Cortex of kidney (tissue), 1 donor: ENCODE measurements at places on chromosomes 7 and 10.

DNA sequence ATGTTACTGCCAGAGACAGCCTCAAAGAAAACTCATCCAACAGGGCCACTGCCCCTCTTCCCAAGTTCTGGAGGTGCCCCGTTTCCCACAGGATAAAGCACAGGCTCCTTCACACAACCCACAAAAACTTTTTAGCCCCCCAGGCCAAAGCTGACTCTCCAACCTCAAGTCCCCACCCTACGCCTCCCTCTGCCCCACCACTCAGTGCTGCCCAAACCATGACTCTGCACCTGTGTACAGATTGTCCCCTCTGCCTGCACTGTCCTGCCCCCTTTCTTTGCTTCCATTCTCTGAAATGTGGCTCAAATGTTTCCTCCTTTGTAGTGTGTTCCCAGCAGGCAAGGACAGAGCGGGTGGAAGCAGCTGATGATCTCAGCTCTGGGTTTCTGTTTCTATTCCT lies 284.0 kb downstream of the GRID1 start:
- DNase-seq, result no peak

DNA sequence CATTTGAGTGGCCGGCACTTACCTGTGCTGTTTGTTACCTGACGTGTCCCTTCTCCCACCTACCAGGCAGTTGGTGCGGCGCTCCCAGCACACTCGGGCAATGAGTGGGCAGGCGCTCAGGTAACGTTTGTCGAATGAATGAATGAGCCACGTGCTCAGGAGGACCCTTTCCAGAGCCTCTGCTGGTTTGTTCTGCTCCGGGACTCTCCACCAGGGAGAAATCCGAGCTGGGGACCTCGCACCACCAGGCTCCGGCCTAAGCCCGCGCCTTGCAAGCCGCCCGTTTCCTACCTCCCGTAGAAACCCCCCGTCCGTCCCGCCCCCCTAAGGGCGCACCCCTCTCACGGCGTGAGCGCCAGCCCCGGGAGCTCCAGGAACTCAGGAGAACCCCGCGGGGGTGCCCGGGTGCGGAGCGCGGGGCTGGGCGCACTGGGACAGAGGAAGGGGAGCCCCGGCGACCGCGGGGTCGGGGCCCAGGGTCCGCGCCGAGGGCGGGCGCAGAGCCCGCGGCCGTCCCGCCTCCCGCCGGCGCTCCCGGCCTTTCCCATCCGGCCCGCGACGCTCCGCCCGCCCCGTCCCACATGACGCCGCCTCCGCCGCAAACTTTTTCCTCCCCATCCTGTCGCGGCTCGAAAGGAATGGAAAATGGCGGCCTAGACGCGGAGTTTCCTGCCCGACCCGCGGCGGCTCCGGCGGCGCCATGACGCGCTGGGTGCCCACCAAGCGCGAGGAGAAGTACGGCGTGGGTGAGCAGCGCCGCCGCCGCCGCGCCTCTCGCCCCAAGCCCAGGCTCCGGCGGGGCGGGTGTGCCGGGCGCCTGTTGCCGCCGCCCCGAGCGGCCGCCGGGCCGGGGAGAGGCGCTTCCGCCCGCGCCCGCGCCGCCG lies at the start of gene DOCK1:
Gene DOCK1 (plus strand): TSS at position 611 of the 884 bp plus-strand sequence. CDS start 90 bp downstream, at position 701.
- DNase-seq, result no peak

DNA sequence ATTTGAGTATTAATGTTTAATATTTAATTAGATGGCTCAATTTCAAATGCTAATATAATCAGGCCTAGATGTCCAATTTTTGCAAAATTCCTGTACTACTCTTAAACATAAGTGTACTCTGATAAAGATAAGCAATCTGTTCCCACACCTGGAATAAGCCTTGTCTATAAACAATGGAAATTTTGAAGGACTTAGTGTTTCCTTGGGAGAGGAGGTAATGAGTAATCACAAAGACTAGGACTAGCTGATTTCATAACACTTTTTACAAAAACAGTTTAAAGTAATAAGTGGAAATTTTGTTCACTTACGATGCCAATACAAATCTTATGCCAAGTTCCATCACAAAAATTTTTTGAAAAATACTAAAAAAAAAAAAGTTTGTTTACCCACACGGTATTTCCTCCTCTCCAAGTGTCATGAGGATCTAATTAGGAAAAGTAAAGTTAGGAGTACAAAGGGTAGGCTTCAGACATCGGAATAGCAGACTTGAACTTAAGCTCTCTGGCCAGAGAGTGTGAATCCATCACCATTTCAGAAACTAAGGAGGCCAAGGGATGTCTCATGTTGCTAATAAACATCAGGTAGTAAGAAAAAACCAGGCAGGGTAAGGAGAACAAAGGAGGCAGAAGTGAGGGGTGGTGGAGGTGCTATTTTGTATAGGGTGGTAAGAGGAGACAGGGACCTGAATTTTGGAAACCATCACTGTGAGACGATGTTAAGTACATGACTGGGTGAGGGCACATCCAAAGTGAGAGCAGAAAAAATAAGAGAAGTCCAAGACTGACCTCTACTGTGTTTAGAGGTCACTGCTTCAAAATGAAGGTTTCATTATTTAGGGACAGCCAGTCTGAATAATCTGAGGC lies 61.3 kb downstream of the RAPGEF5 start:
- DNase-seq, result no peak

DNA sequence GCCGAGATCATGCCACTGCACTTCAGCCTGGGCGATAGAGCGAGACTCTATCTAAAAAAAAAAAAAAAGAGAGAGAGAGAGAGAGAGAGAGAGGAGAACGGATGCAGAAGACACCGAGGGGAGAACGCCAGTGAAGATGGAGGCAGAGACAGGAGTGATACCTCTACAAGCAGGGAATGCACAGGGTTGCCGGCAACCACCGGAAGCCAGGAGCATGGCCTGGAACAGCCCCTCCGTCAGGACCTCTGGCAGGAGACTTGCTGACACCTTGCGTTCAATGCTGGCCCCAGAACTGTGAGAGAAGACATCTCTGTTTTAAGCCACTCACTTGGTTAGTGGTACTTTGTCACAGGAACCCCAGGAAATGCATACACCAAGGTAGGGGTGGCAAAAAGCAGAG lies 38.1 kb upstream of the DUSP5 start:
- DNase-seq, result no peak

- no peak for DNase-seq
Measured at GRCh38 chr10:79022565-79023230, 46.1 kb upstream of the ZMIZ1 start.

DNA sequence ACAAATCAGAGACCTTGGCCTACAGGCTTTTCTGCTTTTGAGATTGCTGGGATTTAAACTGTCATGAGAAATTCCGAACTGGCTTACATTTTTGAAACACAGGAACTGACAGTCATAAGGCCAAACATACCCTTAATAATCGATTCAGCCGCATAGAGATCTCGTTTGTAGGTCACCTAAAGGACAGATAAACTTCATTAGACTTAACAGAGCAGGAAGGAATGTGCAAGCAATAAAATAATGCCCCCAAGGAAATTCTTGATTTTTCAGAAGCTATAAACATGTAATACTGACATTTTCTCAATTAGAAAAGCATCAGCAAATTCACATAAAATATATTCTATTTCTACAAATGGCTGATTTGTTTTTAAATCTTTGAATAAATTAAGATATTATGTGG lies 120.0 kb downstream of the CRPPA start:
- no peak for DNase-seq

DNA sequence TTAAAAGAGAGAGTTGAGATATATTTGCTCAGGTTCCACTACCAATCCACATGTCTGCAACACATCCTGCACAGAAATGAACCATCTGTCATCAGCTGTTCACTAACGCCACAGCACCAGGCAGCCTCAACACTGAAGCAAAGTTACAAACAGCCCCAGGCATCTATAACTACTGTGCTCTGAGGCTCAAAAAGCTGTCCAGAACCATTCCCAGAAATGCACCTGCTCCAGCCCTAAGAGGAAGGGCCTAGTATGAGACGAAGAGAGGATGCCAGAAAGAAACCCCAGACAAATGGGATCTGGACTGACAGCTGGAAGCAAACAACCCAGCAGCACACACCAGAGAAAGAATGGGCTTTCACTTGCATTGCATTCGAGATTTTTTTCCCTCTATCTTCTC lies 159.3 kb downstream of the ELMO1 start:
- DNase-seq, result no peak

GRCh38 chr7:22730921-22731654 lies 4.1 kb downstream of the IL6 start:
- no peak for DNase-seq

DNA sequence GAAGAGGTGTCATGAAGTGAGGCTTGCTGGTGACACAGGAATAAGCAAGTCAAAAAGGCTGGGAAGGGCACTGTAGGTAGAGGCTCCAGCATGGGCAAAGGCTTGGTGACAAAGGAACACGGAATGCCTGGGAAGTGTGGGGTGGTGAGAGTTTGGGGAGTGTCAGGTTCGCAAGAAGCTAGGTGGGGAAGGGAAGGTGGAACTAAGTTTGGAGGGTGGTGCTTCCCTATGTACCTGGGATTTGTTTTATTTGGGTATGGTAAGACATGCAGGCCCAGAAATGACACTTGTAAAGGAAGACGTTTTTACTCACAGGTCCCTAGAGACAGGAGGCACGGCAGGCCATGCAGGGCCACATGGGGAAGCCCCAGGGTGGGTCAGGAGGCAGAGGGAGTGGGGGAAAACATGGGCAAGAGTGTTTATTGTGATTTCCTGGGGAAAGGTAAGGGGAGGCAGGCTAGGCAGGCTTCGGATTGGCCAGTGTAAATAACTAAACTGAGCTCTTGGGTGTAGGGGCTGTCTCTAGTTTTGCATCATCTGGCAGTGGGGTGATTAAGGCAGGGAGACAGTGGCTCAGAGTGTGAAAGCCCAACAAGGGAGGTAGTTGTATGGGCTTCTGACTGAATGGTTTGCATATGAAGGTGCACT lies 52.1 kb downstream of the SH2D4B start:
- DNase-seq, result no peak

DNA sequence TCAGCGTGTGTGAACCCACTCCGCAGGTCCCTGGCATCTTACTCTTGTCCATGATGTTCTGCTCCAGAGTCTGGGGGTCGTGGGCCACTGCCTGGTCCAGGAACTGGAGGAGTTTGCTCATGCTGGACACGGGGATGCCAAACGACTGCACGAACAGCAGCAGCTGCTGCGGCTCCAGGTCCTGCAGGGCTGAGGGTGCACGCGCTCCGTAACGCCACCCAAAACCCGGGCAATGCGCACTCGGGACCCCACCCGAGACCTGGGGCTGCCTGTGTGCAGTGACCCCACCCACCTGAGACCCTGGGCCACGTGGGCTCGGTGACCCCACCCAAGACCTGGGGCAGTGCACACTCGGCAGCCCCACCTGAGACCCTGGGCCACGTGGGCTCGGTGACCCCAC lies 22.0 kb upstream of the MICALL2 start:
- DNase-seq, result no peak

GRCh38 chr10:97013983-97014382 lies 171.8 kb downstream of the SLIT1 start:
- no peak for DNase-seq

- DNase-seq, result no peak
Measured at GRCh38 chr7:74455928-74456327, 2.2 kb downstream of the GTF2IRD1 start.

- no peak for DNase-seq
Measured at GRCh38 chr7:54858008-54858692, 99.1 kb upstream of the SEC61G start.

GRCh38 chr7:11699666-11700065 lies 132.3 kb downstream of the THSD7A start:
- no peak for DNase-seq

GRCh38 chr7:151941009-151941408 lies 15.2 kb upstream of the GALNTL5 start:
- no peak for DNase-seq

- DNase-seq, result no peak
Measured at GRCh38 chr10:70599791-70600190, 2.8 kb downstream of the PRF1 start.

DNA sequence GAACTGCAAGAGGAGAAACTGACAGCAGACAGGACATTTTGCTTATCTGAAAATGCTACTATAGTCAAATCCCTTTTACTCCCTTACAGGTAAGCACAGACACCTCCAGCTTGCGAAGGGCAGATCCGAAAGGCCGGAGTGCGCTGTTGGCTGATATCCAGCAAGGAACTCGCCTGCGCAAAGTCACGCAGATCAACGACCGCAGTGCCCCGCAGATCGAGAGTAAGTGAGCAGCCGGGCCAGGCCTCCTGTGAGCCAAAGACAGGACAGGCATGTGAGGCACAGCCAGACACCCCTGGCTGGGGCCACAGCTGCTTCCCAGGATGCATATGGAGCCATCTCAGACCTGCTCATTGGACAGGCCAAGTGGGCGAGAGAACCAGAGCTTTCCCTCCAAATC lies 69.4 kb downstream of the WIPF3 start:
- DNase-seq, result peak; percentile 6

- no peak for DNase-seq
Measured at GRCh38 chr7:158296798-158297104, 290.9 kb downstream of the PTPRN2 start.

GRCh38 chr10:58013406-58013805 lies 254.3 kb downstream of the IPMK start:
- DNase-seq, result no peak

DNA sequence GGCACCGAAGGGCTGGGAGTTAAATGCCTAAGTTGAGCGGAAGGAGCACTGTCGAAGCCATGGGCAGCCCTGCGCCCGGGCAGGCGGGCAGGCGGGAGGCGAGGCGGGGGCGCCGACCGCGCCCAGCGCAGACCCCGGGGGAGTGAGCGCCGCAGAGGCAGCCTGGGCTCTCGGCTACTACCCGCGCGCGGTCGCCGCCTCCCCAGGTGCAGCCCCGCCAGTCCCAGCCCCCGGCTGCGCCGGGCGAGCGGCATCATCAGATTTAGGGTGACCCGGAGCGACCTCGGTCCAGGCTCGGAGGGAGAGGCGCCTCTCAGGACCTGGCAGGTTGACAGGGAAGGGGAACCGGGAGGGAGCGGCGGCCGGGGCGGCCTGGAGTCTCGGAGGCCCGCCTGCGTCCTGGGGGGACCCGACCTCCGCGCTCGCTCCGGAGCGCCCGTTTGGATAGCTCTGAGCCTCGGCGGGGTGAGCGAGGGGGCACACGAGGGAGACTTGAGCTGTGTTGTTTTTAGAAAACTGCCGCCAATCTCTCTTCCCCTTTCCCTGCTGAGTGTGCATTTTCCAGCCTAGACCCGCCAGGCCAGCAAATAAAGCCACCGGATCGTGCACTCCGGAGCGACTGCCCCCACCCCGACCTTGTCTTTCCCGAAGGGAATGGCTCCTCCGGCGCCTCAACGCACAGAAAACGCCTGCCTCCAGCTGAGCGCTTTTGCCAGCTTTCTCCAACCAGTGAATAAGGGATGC lies 2.3 kb upstream of the NRP1 start:
- no peak for DNase-seq

GRCh38 chr10:122798704-122799231 lies 46.9 kb downstream of the CUZD1 start:
- DNase-seq, result no peak

- no peak for DNase-seq
Measured at GRCh38 chr10:133197786-133198185, 32.2 kb upstream of the UTF1 start.

DNA sequence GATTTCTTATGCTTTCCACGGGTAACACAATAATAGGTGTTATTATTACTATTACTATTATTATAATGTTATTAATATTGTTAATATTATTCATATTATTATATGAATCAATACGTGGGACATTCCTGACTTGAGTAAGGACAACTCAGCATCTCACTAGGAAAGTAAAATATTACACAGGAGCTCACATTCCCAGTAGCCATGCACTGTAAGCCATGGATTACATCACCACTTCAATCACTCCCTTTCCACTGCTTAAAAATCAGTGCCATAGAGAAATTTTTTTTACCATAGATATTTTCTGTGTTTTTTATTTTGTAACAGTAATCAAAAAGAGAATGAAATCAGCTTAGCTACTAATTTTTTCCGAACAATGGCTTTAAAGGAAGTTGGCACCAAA lies 68.5 kb upstream of the DGKI start:
- no peak for DNase-seq

GRCh38 chr10:29389935-29390334 lies 101.1 kb downstream of the LYZL1 start:
- DNase-seq, result no peak
